ENCODE measurements at places on chromosomes 1 and 21.
A peak's percentile ranks its signal among the peaks of the same experiment; 100 is the strongest.

DNA sequence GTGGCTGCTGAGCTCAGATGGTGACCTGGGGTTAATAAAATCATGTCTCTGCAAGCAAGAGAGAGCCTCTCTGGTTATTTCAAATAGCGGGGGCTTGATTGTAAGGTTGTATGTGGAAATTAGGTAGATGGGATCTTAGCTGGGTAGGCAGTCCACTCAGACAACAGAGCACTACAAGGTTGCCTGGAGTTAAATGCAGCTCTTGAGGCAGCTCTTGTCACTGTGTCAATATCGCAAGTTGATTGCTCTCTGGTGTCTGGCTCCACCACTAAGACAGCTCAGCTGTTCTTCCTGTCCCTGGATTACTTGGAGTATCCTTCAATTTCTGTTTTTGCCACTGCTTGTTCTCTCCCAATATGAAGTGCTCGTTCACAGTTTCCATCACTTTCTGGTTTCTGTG is 93.8 kb downstream of the C21orf91 start:
- DNase-seq, result no peak

DNA sequence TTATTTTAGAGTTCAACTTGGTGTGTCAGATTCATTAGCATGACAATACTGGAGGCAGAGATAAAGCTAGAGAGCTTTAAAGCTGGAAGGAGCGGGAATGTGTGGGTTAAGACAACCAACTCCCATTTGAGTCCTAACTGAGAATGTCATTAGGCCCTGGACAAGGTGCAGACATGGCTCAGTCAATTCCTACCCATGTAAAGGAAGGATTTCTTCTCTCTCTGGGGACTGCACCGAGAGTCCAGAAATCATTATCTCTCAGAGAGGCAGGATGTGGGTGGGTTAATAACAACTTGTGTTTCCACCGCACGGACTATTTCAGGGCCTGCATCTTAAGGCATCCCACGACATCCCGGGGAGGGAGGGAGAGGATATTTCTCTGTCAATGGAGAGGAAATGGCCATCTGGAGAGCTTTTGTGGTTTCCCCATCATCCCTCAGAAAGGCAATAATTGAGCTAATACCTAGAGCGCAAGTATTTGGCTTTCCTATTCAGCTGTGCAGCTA is 46.7 kb upstream of the SARS1 start:
- DNase-seq, result no peak

DNA sequence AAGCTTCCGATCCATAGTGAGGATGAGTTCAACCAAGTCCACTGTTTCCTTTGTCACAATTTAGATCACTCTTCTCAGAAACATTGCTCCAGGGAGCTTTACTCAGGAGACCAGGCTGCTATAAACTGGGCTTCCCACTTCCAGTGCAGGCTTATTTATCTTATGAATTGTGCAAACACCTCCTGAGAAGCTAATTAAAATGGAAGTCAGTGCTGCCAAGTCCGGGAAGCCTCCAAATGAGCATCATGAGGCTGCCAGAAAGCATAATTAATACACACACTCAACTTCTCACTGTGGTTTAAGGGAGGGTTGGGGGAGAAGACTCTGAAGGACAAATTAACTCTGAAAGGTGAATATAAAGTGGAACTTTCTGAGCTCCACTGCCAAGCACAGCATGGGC is 145.0 kb upstream of the SGIP1 start:
- DNase-seq, result no peak

GRCh38 chr1:52691821-52692220 is 6.3 kb downstream of the COA7 start:
- no peak for DNase-seq

DNA sequence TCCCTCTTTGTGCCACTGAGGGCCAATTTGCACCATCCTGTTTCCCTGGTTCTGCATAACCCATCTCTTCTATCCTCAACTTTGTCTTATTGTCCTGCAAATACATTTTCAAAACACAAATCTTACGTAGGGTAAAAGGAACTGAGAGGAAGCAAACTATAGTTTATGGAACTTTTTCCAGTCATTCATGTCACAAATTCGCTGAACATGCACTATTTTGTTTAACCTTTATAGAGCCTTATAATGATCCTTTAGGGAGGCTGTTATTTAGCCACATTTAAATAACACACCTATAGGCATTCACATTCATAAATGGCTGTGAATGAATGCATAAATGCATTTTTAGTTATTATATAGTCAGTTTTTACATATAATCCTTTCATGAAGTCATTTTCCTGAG is 85.0 kb downstream of the PLPPR5 start:
- DNase-seq, result no peak

- DNase-seq, result no peak
These were observed 89.9 kb upstream of the SLC2A1 start for GRCh38 chr1:43048601-43049011.

DNA sequence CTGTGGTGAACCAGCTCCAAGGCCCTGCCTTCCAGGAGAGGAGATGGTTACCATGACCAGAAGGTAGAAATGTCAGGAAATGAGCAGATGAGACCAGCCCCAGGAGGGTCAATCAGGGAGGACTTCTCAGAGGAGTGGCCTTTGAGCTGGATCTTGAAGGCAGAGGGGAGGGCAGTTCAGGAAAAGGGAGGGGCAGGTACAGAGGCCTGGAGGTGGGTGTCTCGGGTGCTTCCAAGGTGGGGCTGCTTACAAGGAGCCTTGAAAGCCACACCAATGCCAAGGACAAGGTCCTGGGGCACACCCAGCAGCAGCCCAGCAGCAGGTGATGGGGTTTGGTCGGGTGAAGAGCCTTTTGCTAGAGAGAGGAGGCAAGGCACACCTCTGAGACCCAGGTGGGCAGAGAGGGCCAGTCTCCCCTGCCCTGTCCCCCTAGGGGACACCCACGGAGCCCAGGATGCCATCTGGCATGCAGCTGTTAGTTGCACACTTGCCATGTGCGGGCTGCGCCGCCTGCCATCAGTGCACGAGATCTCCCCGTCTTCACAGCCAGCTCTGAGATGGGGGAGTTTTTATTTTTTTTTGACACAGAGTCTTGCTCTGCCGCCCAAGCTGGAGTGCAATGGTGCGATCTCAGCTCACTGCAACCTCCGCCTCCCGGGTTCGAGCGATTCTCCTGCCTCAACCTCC is 18.5 kb downstream of the SLC66A1 start:
- no peak for DNase-seq

DNA sequence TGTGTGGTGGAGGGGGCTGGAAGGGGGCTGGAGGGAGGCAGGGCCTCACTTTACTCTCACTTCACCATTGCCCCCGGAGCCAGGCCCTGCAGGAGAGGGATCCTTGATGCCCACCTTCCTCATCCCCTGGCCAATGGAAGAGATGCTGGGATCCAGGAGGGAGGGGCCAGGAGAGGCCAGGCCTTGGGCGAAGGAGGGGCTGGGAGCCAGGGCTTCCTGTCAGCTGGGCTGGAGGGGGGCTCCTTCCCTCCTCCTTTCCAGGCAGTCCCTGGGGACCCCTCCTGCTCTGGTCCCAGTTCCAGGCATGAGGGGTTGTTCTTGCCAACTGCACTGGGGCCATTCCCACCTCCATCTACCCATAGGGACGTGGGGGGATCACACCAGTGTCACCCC is 5.7 kb downstream of the AHDC1 start:
- DNase-seq, result no peak

DNA sequence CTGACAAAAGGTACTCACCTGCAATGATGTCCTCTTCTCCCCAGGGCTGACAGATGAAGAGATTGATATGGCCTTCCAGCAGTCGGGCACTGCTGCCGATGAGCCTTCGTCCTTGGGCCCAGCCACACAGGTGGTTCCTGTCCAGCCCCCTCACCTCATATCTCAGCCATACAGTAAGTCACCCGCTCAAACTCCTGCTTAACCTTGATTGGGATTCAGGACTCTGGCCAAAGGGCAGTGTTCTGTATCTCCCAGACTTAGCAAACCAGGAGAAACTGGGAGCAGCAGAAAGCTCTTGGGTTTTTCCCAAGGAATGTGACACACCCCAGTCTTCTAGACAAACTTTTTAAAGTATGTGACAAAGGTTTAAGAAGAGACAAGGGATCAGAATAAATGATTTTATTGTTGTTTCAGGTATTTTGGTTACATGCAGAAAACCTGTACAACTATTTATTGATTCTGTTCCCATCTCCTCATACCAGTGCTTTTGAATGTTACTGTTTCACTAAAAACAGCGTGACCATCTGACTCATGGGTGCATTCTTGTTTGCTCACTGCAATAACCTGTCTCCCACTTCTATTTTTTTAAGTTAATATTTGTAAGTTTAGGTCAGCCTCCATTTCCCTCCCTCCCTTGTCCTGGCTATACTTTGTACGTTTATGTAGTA is 124.6 kb downstream of the PEX14 start:
- DNase-seq, result peak; percentile 63

- DNase-seq, result no peak
These were observed 28.2 kb downstream of the SNAP47 start for GRCh38 chr1:227763246-227764018.

GRCh38 chr1:33971018-33971710 is 107.3 kb downstream of the HMGB4 start:
- no peak for DNase-seq

DNA sequence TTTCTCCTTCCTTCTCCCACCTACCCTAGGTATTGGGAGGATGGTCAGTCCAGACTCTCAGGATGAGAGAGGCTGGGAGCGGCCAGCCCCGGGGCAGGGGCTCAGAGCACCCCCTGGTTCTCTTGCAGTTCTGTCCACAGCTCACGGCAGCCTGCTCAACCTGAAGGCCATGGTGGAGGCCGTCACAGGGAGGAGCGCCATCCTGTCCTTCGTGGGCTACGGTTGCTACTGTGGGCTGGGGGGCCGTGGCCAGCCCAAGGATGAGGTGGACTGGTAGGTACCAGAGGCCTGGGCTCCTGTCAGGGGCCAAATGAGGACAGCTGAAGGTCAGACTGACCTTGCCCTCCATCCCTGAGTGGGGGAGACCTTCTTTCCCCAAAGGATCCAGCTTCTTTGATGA is 4.2 kb downstream of the PLA2G2F start:
- DNase-seq, result no peak

- DNase-seq, result no peak
These were observed 5.7 kb upstream of the SLC1A7 start for GRCh38 chr1:53148123-53148522.

- DNase-seq, result no peak
These were observed 120.8 kb downstream of the ZP4 start for GRCh38 chr1:237769916-237770315.

DNA sequence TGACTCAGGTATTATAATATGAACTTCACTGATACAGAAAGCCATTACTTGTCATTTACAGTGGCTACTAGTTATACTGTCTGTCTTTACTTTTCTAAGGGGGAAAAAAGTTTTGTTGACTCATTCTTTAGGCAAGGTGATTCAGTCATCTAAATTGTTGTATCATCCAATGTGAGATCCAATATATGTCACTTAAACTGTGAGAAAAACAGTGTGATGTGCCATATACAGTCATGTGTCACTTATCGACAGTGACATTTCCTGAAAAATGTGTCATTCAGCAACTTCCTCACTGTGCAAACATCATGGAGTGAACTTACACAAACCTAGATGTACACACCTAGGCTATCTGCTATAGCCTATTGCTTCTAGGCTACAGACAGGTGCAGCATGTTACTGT is 57.6 kb downstream of the KCNK2 start:
- no peak for DNase-seq

- DNase-seq, result no peak
These were observed 103.0 kb downstream of the KIAA0319L start for GRCh38 chr1:35454176-35454575.

- no peak for DNase-seq
These were observed 297.6 kb downstream of the HHAT start for GRCh38 chr1:210626341-210626740.

Measured in amniotic stem cell (primary cell).